ENCODE measurements at places on chromosomes 5 and 9.

DNA sequence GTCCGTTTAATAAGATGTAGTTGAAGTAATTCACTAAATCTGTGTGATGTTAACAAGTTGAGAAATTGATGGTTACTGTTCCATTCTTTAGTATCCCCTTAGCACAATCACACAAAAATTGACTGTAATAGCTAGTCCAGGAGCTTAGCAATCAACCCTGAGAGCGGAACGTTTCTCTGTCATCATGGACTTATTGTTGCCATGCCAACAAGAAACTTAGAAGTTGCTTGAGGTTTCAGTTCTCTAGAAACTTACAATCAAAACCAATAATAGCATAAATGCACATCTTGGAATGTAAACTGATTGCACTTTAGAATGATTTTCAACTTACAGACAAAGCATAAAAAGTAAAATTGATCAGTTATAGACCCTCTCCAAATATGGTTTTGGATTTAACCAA lies 125.4 kb upstream of the ANKH start:
- DNase-seq, result no peak

- DNase-seq, result no peak
These were observed 57.6 kb upstream of the MTAP start for GRCh38 chr9:21744841-21745240.

DNA sequence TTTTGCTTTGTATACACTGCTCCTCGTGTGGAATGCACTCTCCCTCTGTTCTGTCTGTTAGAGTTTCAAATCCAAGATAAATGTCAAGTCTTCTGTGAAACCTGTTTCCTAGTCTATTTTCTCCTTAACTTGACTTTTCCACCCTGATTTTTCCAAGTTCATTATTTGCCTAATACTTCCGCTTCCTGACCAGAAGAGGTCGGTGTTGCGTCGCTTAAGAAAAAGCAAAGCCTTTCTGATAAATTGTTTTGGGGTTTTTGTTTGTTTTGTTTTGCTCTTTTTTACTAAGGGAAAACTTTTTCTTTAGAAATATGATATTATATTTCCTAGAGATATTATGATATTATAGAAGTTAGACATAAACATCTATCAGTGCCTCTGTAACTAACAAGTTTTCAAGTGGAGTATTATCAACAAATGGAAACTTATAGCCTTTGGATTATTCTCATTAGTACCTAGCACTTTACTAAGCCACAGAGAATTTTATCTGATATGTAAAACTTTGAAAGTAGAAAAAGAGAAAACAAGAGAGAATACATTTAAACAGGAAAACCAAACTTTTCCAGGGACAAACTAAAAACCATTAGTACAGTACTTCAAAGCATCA lies 55.8 kb downstream of the PHAX start:
- peak; percentile 49 for DNase-seq

DNA sequence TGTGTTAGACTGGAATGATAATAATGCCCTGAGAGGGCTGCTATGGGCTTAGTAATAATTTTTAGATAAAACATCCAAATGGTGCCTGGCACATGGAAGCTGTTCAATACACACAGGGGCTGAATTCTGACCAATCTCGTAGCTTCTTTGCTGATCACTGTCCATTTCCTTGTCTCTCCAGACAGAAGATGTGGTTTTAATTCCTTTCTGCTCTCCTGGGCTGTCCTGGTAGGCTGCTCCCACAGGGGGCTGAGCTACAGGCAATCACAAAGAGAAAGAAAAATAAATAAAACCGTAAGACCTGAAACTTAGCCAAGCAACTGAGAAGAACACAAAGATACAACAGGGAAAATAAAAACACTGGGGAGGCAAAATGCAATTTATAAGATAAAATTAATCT lies 136.5 kb downstream of the CDK5RAP2 start:
- DNase-seq, result peak; percentile 65

DNA sequence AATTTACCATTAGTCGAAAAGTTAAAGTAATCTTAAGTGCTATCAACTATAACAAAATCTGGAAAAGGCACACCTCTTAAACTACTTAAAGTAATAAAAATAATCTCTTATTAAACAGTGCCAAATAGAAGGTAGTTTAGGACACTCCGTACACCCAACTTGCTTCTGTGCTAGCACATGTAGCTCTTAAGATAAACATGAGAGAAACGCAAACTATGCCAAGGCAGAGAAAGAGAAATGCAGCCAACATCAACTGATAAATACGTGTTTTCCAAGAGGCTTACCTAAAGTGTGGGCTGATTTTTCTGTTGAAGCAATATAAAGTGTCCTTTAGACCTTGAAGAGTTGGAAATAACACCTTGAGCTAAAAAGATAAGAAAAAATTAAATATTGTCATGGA lies 480.6 kb upstream of the DAB2 start:
- no peak for DNase-seq

GRCh38 chr5:12419075-12419474 lies 514.8 kb upstream of the CTNND2 start:
- no peak for DNase-seq

DNA sequence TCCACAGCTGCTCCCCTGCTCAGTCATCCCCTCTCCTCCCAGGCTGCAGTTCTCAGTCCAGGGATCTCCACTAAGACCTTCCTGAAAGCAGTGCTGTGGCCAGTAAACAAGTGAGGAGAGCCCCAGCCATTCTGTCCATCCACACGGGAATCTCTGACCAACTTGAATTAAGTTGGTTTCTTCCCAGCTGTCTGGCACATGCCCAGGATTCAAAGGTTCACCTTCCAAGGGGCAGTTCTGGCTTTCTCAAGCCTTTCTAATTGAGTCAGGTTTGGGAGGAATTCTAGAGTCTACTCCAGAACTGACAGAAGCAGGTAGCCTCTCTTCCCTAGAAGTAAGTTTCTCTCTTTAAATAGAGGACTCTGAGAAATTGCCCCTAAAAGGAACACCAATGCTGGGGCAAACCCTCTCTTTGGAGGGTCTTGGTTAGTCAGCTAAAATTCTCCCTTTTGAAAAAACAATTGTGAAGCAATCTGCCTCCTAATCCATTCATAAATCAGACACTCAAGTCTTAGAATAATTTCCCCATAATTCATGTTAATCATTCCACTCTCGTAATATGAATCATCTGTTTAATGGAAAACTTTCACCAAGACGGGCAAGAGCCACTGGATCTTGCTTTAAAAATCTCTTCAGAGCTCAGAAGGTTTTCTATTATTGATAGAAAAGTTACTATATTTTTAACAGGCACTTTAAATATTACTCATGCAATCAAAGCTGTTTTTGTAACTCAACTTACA lies 133.8 kb downstream of the SPOCK1 start:
- DNase-seq, result peak; percentile 31

GRCh38 chr9:35193762-35194161 lies 32.0 kb downstream of the UNC13B start:
- no peak for DNase-seq

- DNase-seq, result peak; percentile 66
These were observed 38.7 kb downstream of the TGFBR1 start for GRCh38 chr9:99143655-99144054.

DNA sequence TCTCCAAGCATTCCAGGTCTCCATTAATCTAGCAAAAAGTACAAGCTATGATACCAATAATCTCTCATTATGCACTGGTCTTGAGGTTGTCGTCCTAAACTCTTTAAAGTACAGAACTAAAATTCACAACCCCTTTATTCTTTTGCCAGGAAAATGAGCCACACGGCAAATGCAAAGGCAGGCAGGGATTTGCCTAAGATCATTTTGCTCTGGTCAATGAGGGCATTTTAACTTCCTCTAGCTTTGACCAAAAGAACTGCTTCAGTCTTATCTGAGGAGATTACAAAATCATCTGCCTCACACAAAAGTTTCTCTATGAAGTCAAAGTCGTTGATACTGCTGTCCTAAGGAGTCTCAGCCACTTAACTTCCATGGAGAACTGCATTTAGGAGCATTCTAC lies 51.8 kb downstream of the EPB41L4B start:
- no peak for DNase-seq

DNA sequence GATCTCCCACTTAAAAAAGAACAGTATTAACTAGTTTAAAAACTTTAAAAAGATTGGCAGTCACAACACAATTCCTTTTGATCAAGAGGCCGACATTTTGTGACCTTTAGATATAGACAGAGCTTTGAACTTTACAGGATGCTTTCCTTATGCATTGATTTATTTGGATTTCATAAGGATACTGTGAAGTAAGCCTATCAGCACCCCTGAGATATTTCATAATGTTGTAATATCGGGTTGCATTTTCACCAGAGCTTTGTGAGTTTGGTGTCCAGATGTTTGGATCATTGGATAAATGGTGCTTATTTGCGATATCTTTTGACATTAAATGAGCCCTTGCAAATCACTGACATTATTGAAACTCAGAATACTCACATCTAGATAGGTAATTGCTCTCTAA lies 7.7 kb downstream of the PALM2AKAP2 start:
- no peak for DNase-seq

- no peak for DNase-seq
These were observed 2223.9 kb upstream of the ACO1 start for GRCh38 chr9:30160570-30160969.

GRCh38 chr5:153122403-153122802 lies 368.1 kb upstream of the GRIA1 start:
- DNase-seq, result no peak

- DNase-seq, result no peak
These were observed 18.8 kb upstream of the FCN1 start for GRCh38 chr9:134936346-134937163.

DNA sequence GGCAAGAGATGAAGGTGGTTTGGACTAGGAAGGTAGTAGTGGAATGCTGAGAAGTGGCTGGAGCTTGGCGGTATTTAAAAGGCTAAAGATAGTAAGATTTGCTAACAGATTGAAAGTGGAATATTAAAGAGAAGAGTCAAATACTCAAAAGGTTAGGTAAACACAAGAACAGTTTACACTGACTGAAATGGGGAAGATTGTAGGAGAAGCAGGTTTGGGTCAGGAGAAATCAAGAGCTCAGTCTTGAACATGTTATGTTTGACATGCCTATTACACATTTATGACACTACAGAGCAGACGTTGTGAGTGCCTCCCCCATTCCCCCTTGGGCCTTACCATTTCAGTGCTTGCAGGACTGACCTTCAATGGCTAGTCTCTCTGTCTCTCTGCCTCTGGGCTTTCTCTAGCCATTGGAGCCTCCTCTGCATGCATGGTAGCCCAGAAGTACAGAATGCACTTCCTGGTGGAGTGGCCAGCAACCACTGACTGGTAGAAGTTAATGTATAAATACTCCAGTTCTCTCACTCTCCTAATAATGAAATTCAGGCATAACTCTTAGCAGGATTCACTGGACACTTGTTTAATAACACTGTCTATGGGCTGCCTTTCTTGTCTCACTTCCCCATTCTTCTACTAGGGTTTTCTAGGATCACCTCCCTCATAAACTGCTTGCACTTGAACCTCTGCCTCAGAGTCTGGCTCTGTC lies 56.8 kb downstream of the HMGCS1 start:
- no peak for DNase-seq

- peak; percentile 6 for DNase-seq
These were observed 248.7 kb downstream of the LURAP1L start for GRCh38 chr9:13023498-13023897.

- DNase-seq, result no peak
These were observed 20.0 kb downstream of the PITX1 start for GRCh38 chr5:135013947-135014570.

DNA sequence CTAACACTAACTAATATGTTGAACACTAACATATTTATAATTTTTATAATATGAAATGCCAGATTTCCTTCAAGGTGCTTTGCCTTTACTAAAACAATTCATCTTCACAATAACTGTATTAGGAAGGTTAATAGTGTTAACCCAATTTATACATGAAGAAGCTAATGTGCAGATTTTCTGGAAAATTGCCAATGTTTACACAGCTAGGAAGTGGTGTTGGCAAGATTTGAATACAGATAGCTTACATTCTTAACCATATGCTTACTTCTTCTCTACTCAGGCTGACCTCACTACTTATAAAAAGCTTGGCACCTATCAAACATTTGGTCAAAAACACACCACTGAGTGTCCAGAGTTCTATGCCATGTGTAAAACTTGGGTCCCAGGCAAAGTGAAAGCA lies 445.4 kb upstream of the ITGA1 start:
- DNase-seq, result no peak

Measured in EL (cell line).